ENCODE measurements at places on chromosomes 12 and 14.

DNA sequence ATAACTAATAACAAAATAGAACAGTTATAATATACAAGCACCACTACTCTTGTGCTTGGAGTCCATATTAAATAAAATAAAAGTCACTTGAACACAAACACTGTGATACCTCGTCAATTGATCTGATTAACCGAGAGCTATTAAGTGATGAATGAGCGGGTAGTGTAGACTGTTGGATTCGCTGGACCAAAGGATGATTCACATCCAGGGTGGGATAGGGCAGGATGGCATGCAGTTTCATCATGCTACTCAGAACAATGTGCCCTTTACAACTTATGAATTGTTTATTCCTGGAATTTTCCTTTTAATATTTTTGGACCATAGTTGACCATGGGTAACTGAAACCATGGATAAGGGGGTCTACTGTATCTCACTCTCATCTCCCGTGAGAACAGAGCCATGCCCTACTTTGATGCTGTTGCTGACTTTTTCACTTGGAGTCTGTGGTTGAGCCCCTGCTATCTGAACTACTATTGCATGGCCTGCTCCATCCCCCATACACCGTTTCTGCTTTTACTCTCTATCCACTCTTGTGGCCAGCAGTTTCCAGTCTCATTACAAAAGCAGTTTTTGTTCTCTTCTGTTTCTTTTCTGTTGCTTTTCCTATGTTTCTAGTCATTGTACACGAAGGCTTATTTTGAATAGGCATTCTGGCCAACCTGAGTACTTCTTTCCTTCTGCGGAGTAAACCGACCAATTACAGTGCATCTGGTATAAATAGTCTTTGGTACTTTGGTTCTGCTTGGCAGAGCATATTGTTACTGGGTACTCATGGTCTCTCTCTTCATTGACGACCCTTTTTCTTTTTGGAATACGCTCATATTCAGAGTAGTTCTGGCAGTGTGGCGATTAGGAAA, 12.2 kb downstream of the TMTC2 start:
- no peak for DNase-seq

GRCh38 chr14:32472076-32472475, 143.0 kb downstream of the AKAP6 start:
- DNase-seq = no peak

- DNase-seq = no peak
Measured at GRCh38 chr12:120652656-120653435, 12.4 kb downstream of the CABP1 start.

DNA sequence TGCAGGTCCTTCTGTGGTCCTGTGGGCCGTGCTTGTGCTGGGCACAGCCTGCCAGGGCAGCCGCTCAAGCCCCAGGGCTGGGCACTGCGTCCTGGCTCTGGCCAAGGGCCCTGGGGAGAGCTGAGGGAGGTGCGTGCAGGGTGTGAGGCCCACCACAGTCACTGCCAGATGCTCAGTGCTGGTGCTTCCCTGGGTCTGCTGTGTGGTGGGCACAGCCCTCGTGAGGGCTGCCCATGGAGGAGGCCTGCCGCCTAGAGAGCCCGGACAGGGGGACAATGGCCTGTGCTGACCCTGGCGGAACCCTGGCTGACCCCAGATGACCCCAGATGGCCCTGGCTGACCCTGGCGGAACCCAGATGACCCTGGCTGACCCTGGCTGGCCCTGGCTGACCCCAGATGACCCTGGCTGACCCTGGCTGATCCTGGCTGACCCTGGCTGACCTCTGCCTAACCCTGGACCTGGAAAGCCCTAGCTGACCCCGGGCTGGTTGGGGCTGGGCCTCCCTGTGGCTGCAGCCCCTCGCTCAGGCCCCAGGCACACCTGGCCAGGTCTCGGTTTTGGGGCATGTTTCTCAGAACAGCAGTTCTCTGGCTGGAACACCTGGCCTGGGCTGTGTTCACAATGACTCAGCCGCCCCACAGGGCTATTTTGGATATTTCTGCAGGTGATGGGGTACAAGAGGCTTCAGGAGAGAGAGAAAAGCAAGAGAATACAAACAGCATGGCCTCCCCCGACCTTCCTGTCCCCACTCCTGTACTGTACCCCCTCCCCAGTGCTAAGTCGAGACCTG, 55.4 kb downstream of the TMEM121 start:
- DNase-seq = no peak

- DNase-seq = no peak
Measured at GRCh38 chr14:28243600-28243999, 523.0 kb upstream of the FOXG1 start.

Measured in effector CD8-positive, alpha-beta T cell (primary cell).